ENCODE measurements at places on chromosomes 5 and 9. TPM values are rescaled to one million over a fixed set of nuclear protein-coding genes. Genes with fewer than 3 reads are reported as not detected.
A peak's percentile ranks its signal among the peaks of the same experiment; 100 is the strongest.

DNA sequence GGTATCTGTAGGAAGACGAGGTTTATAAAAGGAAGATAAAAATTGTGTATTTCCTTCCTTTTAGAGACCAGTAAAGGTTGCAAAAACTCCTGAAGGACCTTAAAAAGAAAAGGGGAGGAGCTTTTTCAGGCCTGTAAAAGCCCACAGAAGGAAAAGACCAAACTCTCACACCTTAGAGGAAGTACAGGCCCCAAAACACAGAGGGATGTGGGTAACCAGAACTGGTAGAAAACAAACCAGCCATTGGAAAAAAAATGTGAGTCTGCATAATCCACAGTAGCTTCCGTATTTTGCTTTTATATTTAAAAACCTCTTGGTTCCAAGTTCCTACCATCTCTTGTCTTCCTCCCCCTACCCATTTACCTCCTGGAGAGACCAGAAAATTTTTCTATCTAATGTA, 8.5 kb downstream of the GIN1 start:
- no peak for DNase-seq

EQTN gene
- not detected for total RNA-seq

DNA sequence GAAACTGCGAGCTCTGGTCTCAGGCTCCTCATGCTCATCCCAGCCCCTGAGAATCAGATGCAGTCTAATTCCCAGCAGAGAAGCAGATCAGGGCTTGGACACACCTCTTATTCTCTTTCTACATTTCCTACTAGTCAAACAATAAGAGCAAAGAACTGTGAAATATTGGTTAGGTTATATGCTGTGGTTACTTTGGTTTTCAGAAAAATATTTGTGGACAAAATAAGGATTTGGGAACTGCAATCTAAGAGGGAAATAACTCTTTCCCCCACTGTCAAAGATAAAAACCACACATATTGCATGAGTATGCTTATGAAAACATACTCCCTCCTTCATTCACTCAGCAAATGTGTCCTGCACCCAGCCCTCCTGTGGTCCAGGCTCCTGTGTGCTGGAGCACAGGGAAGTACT, 164.5 kb upstream of the S1PR3 start:
- no peak for DNase-seq

- DNase-seq = no peak
Observed at GRCh38 chr5:94777056-94777880, 158.8 kb downstream of the SLF1 start.

DNA sequence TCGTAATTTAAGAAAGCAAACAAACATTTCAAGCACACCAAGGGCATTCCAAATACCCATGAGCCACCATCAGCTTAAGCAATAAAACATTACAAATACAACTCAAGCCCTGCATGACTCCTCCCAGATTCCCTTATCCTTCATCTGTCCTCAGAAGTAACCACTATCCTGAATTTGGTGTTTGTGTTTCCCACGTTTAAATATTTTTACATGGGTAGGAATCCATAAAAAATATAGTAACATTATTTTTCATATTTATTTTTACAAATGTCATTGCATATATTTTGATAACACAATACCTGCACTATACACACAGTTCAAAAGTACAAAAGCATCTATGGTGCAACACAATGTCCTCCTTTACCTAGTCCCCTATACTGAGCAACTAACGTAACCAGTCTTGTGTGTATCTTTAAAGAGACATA, 6.4 kb downstream of the PRKAA1 start:
- DNase-seq = no peak

- DNase-seq = peak; percentile 78
Observed at GRCh38 chr5:178426326-178427130, 163.7 kb downstream of the COL23A1 start.

DNA sequence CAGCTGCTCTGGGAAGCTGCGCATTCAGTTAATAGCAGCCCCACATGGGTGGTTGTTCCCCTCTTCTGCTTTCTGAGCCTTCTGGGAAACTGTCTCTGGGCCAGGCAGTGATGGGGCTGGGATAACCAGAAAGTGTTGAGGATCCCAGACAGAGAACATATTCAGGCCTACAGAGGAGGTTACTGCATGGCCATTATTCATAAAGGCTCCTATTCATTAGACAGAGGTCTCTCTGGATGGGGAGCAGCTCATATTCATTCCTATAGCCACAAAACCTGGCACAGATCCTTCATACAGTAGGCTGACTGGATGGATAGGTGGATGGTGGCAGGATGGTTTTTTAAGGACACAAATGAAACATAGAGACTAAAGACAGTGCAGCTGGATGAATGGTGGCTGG, 76.3 kb downstream of the HSPA4 start:
- DNase-seq = no peak

DNA sequence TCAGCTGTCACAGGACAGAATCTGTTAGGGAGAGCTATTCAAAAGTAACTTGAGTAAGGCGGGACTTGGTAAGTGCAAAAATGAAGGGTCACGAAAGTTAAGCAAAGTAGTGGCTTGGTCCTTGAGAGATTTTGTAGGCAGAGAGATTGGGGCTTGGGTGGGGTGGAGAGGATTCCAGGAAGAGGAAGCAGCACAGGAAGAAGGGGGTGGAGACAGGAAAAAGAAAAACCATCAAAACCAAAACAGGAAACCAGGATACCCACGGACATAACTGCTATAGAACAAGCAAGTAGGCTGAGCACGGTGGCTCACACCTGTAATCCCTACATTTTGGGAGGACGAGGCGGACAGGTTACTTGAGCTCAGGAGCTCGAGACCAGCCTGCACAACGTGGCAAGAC, 3.7 kb downstream of the ROPN1L start:
- DNase-seq = no peak

GRCh38 chr9:69806627-69807026, 14.0 kb upstream of the CFAP95 start:
- DNase-seq = no peak

DNA sequence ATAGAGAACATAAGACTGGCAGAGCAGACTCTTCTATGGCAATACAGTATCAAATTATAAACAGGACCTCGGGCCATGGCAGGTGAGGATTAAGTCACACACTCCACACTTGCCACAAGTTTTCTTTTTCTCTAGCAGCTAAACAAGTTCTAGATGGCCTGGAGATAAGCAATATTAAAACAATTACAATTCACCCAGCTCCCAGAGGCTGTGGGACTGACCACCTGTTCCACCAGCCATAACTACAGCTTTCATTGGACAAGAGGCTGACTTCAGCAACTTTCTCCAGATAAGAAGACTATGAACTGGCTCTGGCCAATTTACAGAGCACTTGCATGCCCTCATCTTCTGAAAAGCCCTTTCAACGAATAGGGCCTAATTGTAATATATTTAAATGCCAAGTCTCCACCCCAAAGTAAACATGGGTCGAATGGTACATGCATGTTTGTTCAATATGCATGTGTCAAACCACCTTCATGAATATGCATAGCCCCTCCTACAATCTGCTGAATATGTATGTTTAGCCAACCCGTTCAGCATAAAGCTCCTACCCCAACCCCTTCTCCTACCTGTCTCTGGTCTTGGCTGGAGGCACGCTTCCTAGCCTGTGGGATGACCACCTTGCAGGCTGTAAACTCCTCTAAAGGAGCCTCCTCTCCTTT, 6.1 kb upstream of the CFAP157 start:
- no peak for DNase-seq

GRCh38 chr5:107342371-107342770, 328.4 kb downstream of the EFNA5 start:
- no peak for DNase-seq

DNA sequence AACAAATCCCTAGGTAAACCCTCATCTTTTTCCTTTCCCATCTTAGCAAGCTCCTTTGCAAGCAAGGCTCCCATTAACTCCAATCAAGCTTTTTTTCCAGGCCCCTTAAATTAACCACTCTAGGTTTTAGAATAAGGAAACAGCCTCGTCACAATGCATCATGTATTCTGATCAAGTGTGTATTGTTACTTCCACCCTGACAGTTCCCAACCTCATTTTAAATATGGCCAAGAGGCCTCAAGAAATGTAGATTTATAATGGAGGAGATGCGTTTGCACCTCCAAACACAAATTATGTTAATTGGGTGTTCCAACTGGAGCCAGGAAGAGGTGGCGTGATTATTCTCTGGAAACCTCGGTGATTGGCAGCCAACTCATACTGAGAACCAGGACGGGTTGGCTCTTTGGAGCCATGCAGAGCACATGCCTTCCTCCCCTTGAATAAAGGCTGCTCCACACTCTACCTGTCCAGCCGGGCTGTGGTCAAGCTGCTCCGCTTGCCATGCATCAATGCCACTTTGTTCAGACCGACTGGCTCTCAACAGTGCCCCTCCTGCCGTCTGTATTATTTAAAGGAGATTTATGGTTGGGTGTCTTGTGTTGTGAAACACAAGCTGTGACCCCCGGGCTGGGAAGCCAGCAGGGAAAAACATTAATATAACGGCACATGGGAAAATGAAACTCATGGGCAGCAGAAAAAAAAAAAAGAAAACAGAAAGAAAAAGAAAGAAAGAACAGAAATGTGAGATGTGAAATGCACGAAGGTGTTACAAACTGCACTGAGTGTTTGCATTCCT, 191.1 kb downstream of the EBF1 start:
- no peak for DNase-seq

ADAMTSL1 gene
- total RNA-seq = 8.1 TPM

DNA sequence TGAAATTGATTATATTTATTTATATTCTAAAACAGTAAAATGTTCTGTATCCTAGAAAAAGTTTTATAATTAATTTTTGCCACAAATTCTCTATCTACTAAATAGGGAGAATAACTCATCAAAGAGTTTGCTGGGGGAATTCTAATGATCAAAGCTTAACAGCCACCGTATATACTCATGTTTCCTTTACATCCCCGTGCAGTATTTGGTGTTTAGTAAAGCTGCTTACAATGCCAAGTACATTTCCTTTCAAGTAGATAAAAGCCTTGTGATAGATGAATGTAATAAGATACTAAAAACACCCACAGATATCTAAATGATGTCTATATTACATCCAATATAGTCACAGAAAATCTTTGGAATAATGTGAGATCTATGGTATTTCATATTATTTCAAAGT, 312.2 kb downstream of the HCN1 start:
- DNase-seq = no peak

GRCh38 chr5:76999451-76999850, 30.8 kb upstream of the AGGF1 start:
- no peak for DNase-seq

GRCh38 chr5:109316634-109317033, 93.1 kb downstream of the PJA2 start:
- DNase-seq = no peak

- DNase-seq = no peak
Observed at GRCh38 chr9:81621785-81622259, 67.5 kb downstream of the TLE1 start.

HMMR gene
- 9.3 TPM for total RNA-seq

FABP6 gene
- 2.9 TPM for total RNA-seq

GRCh38 chr5:169945831-169946261, 34.4 kb downstream of the INSYN2B start:
- no peak for DNase-seq

GRCh38 chr5:139600336-139600949, 39.3 kb downstream of the UBE2D2 start:
- no peak for DNase-seq

ITGA2 gene
- total RNA-seq = 18.4 TPM

RNF20 gene
- 22.3 TPM for total RNA-seq

PALM2AKAP2 gene
- 7.9 TPM for total RNA-seq

DNA sequence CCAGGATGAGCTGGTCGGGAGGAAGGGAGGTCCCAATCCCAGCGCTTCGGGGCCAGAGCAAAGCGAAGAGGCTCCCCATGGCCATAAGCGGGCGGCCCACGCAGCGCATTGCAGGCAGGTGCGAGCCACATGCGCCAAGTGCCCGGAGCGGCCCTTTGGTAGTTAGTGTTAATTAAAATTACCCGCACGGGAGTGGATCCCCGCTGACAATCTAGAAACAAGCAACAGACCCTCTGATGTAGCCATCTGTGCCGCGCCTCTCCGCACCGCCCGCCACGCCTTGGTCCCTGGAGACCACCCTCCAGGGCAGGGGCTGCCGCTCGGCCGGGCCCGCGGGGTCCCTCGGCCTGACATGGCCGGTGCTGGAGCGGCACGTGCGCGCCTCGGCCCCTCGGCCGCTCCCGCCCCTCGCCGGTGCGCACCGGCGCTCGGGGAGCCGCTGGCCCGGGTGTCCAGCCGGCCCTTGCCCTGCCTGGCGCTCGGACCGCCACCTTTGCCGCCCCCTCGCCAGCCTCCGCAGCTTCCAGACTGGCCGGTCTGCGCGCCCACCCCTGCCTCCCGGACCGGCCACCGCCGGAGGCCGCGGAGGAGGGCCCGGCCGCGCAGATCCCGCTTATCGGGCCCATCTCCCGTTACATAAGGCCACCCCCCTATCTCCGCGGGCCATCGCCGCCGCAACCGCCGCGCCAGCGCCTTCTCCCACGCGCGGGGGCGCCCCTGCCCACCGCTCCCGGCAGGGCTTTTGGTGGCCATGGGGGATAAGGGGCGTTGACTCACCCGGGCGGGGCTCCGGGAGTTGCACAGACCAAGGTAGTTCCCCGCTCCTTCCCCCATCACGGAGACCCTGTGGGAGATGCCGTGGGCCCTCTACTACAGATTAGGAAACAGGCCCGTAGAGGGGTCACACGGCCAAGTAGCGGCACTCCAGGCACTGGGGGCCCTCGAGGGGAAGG, 1.9 kb upstream of the IL13 start:
- peak; percentile 77 for DNase-seq

- no peak for DNase-seq
Observed at GRCh38 chr5:149724884-149725283, 5.2 kb upstream of the PPARGC1B start.

Data from vagina (tissue), 2 donors.